ENCODE measurements at places on chromosomes 2 and 18.

DNA sequence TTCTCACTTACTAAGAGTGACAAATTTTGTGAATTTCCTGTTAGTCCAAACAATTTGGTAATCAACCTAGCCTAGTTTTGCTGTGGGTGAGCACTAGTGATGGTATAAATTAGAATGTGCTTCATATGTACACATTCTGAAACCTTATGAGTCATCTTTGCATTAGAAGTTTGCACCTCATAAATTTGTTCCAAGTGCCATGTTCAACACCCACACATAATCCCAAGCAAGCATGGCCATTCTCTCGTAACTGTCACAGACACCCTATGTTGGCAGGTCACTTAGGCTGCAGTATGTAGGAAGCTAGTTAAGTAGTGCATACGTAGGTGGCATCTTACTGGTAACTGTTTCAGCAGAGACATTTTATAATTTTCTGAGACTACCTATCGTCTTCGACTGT, 46.9 kb downstream of the NAB1 start:
- no peak for DNase-seq

DNA sequence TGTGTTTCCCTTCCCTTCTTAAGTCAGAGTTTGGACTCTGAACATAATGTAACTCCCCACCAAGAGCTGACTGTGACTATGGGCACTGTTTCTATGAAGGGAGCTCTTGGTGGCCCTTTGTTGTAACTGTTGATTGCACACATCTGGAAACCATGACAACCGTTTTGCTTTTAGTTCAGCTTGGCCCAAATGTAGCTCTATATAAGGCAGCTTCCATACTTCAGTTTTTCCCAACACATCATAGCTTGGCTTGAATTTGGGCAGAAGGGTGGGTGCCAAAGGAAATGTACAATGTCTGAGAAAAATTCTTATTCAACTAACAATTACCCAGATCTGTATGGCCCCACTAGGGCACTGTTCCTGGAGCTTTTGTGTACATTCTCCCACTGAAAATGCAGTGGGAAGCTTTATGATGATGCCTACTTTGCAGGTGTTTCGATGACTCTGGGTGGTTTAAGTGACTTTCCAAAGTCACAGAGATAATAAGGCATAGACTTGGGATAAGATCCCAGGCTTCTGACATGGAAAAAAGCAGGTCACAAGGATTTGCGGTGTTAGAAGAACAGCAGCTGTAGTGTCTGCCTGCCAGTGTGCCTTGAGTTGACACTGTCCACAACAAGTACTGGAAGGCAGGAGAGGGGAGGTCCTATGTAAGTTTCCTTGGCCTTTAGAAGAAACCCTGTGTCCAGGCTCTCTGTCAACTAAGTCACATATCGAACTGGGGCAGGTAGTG, 2.4 kb upstream of the CETN1 start:
- DNase-seq: no peak

GRCh38 chr2:178523596-178524134, 43.4 kb downstream of the PLEKHA3 start:
- DNase-seq: no peak

DNA sequence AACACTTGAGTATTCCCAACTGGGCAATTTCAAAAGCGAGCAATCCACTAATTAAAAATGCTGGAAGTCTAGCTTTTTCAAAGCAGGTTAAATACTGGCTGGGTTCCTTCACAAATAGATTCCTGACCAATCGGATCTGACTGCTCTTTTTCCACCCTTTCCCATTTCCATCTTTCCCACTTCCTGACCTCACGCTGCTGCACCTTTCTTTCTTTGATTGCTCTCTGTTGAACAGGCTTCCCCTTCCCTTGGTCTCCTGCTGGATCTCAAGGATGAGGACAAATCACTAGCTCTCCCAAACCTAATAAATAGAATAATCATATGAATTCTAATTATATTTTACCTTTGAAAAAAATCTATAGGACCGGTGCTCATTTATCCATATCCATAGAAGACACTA, 121.2 kb downstream of the TCF4 start:
- DNase-seq: no peak

DNA sequence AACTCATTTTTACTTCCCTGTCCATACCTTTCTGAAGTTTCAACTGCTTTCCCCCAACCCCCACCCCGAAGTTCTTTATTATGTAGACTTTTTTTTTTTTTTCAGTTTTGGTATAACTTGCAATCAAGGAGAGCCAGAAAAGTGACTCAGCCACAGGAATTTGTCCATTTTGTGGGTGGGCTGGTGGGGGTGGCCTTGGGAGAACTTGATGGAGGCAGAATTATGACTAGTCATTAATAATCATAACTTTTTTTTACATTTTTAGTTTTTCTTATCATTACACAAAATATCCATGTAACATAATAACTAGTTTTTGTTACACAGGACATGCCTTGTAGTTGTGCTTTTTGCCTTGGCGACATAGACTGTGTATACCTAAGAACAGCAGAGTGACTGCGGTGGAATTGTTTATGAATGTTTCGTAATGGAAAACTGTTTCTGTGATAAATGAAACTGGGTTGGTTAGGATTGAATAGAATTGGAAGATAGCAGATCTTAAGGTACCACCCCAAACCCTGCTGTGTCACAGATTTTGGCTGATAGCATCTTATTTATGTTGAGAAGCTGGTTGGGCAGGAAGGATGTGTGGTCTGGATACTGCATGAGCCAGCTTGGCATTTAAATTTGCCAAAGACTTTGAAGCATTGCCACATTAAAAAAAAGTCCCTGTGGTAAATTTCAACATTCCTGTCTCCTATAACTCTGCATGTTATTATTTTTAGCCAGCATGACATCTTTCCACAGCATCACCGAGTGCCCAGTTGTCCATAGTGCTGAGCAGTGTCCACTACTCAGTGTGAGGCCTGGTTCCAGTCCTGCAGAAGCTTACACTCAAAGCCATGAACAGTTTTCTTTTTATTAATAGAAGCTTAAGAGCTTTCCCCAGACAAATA, 30.7 kb downstream of the LYPD6B start:
- DNase-seq: no peak

DNA sequence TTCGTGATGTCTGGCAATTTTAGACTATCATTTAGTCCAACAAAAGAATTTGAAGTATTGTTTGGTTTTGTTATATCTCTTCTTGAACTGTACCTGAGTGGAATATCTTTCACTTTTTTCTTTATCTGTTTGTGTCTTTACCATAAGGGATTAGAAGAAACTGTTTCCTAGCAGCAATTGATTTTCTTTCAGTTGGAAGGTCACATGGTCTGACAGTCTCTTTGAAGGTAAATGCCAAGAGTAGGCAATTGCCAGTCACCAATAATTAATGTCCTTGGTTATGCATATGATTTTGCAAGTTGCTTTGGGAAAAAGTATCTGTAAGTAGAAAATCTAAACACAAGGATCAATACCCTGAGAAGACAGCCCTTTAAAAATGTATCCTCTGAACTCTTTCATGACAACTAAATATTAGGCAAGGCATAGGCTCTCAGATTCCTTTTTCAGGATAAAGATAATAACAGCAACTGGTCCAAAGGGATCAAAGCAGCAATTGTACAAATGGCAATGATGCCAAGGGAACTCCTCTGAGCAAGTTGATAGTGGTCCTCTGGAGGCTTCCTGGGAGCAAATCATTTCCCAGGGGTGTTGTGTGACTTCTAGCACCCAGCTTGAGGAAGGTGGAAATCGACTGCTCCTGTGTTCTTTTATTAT, 17.6 kb downstream of the MAP3K19 start:
- DNase-seq: no peak

GRCh38 chr18:76619621-76620315, 124.7 kb upstream of the ZNF516 start:
- DNase-seq: no peak

DNA sequence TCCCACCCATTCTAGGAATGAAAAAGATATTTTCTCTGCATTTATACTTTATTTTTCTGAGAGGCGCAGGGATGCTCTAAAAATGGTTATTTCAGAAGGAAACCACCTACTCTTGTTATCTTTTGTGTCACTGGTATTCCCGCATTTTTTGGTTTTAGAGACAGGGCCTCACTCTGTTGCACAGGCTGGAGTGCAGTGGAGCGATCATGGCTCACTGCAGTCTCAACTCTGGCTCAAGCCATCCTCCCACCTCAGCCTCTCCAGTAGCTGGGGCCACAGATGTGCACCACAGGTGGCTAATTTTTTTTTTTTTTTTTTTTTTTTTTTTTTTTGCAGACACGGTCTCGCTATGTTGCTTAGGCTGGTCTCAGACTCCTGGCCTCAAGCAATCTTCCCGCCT, 135.9 kb downstream of the NCK2 start:
- DNase-seq: no peak

DNA sequence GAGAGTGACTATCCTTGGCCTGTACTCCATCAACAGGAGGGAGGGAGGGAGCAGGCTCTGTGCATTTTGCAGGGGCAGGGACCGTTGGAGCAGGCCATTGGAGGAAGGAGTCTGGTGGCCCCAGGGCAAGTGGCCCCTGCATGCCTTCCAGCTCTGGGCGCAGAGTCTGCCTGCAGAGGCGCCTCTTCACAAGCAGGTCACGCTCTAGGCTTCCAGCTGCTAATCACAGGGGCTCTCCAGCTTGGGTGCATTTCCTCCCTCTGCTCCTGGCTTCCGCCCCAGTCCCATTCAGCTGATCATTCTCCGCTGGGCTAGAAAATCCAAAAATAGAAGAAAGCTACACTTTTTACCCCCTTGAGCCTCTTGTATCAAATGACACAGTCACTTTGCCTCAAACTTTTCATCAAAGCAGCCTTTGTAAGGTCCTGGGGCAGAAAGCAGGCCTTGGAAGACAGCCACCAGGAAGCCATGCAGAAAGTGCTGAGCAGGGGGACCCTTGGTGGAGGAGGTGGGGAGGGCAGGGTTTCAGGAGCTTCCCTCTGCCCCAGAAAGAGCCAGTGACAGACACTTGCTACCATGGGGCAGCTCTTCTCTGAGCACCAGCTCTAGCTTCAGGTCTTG, 11.3 kb downstream of the TMEM247 start:
- no peak for DNase-seq

DNA sequence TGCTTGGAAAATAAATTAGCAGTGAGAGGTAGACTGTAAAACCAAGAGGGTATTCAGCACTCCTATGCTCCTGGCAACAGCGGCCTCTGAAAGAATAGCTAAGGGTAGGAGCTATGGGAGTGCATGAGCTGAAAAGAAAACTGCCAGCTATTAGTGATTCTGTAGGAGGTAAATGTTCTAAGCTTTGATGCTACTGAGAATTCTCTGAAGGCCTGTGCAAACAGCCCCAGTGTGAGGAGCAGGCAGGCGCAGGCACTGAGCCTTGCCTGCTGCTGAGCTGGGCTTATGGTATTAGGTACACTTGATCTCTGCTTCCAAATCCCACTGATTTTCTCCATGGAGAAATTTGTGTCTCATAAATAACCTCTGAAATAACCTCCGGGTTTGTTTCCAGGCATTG, 86.7 kb downstream of the NYAP2 start:
- no peak for DNase-seq

GRCh38 chr18:48848641-48849143, 102.1 kb downstream of the SMAD7 start:
- no peak for DNase-seq

DNA sequence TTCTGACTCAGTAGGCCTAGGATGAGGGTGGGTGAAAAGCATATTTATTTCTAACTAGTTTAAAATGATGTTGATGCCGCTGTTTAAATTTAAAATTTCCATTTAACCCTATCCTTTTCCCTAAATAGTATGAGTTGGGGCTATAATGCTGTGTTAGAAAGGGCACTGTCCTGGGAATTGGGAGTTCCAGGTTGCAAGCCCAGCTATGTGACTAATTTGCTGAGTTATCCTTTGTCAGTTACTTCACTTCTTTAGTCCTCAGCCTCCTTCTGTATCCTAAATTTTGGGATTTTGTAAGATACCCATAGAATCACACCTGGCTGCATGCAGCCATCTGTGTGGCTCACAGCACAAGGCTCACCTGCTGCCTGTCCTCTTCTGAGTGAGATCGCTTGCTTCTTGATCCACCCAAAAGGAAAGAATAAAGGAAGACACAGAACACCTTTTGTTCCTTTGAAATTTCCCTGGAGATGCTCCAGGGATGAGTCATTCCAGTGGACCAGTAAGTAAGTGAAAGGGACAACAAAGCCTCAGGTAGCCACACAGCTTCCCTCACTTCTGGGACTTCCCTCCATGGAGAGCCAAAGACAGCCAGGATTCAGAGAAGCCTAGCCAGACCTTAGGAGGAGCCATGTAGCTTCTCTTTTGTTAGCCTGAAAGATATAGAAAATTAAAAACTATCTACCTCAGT, 97.2 kb downstream of the DTNA start:
- no peak for DNase-seq

DNA sequence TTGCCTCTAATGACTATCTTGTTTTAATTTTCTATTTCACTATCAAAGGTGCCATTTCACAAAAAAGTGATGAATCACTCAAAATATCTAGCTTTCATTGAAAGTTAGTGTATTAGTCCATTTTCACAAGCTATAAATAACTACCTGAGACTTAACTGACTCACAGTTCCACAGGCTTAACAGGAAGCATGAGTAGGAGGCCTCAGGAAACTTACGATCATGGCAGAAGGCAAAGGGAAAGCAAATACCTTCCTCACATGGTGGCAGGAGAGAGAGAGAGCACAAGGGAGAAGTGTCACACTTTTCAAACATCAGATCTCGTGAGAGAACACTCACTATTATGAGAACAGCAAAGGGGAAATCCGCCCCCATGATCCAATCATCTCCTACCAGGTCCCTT, 1220.4 kb upstream of the ZEB2 start:
- no peak for DNase-seq

DNA sequence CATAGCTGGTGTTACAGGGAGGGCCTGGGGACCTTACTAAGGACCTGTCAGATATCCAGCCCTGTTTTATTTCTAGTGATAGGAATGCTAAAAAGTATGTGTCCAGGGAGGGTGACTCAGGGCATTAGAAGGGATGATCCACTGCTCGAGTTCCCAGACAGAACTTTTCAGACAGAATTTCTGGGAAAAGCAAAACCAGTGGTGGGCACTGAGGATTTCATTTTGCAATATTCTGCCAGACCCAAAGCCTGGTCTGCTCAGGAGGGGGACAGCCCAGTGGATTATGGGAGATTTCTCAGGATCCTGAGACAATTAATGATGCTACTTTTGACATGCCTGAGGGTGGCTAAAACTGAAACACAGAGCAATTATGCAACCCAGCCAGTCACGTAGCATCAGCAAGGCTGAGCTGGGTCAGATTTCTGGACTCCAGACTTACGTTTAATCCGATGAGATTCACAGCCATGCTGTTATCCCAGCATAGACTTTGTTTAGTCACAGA, 4.7 kb upstream of the KCNE4 start:
- DNase-seq: no peak

- no peak for DNase-seq
Observed at GRCh38 chr2:153163055-153163454, 315.5 kb downstream of the RPRM start.

GRCh38 chr2:240249423-240250149, 109.1 kb upstream of the OTOS start:
- no peak for DNase-seq

All from KG1 (cell line).